ENCODE measurements at places on chromosomes 3 and 15.

GRCh38 chr15:66220601-66221000 is 32.9 kb downstream of the MEGF11 start:
- no peak for DNase-seq

DNA sequence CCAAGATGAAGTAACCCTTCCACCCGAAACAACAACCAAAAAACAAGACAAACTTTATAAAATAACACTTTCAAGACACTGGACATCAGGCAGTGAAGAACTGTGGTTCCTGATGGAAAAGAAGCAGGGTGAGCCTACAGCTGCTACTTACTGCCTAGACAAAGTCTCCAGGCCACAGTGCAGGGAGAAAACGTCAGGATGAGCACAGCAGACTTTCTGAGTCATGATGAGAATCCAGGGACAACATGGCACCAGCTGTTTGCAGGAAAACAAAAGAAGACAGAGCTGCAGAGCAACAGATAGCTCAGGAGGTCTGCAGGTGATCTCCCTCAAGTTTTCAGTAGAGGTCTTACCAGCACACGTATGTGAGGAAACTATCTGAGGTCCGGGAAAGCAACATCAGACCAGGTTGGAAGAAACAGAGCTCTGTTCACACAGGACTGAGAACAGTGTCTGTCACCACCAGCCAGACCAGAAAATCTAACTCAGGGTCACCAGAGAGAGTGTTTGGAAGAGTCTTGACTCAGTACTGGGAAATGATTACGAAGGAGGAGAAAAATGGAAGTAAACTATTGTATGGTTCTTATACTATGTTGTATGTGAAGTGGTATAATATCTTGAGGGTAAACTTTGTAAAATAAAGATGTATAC is 108.9 kb downstream of the ANO10 start:
- DNase-seq: no peak

DNA sequence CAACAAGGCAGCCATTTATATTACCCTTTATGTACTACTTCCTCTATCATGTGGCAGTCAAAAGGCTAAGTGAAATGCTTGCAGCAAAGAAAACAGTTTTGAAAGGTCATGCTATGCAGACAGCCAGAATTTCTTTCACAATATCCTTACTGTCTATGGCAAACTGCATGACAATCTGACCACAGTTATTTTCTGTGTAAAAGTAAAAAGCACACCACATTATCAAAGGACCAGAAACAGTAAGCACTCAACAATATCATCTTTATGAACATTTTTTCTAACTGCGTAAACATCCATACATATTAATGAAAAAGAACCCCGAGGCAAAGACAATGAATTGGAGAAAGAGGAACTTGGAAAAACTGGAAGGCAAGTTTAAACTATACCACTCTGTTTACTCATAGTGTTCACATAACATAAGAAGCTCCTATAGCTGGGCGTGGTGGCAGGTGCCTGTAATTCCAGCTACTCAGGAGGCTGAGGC is 47.9 kb downstream of the PIK3CB start:
- DNase-seq: no peak

- no peak for DNase-seq
Observed at GRCh38 chr15:75148280-75148679, 53.4 kb upstream of the C15orf39 start.

- no peak for DNase-seq
Observed at GRCh38 chr3:4409415-4409814, 57.7 kb downstream of the SUMF1 start.

- no peak for DNase-seq
Observed at GRCh38 chr15:28888302-28888894, 2.6 kb downstream of the APBA2 start.

Data from stimulated activated CD4-positive, alpha-beta T cell treated with anti-CD3 and anti-CD28 coated beads, TNF-alpha, amount 100 ng/mL, for 24 hours (primary cell).